Gastroesophageal sphincter (tissue), 4 donors: ENCODE measurements at places on chromosomes 7 and 10.

DNA sequence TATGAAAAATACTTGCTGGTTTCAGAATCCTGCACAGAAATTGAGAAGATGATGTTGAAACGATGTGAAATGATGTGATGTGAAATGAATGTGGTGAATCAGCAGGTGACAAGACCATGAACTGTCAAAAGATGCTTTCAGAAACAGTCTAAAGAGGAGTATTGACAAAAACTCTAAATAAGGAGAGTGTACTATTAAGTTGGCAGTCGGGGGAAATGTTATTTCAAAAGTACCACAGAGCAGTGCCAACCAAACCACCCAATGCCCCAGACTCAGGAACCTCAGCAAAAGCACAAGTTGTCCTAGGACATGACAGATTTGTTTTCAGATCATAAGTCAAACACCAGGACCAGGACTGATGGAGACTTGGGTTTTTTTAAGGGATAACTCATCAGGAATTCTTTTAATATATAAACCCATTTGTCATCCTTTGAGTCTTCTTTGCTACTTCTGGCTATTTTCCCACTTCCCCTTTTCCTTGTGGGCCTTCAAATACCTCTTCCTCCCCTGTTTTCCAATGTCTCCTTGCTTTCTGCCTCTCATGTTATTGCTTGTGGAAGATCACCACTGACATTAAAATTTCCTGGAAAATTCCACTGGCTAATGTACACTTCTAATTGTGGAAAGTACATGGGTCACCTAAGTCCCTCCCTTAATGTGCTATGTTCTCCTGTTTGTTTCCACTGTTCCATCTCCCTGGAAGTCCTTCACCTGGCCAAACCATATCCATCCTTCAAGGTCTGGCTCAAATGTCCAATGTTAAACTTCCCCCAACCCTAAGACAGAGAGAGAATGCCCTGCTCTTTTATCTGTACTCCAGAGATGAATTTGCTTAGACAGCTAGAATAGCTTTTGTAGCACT is 10.2 kb upstream of the PPP1R3C start:
- peak; percentile 63 for ATAC-seq

DNA sequence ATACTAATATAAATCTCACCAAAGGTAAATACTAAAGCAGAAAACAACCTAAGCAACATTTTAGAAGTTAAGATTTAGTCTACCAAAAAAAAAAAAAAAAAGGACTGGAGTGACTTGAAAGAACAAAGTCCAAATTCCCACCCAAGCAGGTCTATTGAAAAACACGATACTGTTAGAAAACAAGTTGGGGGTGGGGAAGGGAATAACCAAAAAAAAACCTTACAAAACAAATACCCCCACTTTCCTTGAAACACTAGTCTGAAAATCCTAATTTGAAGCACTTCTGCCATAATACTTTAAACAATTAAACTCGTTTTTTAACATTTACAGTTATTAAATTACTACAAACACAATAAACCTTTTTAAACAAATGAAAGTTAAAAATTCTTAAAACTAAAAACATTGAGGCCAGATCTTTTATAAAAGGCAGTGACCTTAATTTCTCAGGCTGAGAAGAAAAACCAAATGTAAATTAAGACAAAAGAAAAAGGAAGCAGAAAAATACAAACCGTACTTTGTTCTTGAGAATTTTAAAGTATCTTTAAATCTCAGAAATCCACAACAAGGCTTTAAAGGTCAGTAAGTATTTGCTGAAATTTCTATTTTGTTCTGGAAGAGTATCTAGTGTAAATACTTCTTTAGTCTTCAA is 135.1 kb downstream of the NRBF2 start:
- no peak for ATAC-seq

- no peak for ATAC-seq
These were observed 109.3 kb upstream of the HPS1 start for GRCh38 chr10:98556061-98556460.

DNA sequence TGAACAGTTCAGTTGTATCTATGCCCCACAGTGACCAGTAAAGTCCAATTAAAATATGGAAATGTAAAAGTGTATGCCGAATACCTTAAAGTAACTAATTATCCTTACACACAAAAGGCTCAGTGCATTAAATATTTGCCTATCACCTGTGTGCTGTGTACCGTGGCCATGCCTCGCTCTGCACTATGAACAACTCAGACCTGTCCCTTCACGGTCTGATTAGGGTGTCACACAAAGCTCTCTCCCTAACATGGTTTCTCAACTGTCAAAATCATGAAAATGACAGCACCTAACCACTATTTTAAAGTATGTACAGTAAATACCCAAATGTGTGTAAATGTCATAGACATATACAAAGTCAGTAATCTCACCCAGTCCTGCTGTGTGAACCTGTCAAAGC is 43.1 kb downstream of the STK17A start:
- ATAC-seq: no peak

GRCh38 chr7:69309601-69310000 is 288.7 kb upstream of the AUTS2 start:
- ATAC-seq: no peak

- ATAC-seq: no peak
These were observed 17.8 kb upstream of the CCDC3 start for GRCh38 chr10:13019280-13019679.

DNA sequence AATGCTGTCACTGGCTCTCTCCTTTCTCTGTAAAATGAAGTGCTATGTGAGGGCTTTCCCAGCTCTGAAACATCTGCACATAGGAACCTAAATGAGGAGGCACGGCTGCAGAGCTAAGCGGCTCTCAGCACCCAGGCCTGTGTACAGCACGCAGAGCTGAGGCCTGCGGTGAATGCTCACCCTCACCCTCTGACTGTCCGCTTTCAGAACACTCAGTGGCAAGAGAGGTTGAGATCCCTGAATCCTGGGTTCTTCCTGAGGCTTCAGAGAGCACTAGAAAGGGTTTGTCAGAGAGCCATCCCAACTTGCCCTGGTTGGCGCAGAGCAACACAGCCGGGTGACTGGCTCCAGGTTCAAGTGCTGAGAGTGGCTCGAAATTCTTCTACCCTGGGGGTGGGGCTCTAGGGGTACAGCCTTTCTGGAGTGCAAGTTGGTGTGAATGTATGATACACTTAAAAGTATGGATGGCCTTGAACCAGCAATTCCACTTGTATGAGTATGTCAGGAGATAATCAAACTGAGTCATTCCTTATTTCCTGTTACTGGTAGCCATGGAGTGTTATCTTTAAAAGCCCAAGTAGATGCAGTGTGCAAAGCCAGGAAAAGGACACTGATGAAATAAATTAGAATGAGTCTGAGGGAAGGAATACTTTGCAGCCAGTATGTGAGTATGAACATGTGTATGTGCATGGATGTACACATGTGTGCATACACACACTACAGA is 1.7 kb upstream of the CCDC201 start:
- ATAC-seq: no peak

DNA sequence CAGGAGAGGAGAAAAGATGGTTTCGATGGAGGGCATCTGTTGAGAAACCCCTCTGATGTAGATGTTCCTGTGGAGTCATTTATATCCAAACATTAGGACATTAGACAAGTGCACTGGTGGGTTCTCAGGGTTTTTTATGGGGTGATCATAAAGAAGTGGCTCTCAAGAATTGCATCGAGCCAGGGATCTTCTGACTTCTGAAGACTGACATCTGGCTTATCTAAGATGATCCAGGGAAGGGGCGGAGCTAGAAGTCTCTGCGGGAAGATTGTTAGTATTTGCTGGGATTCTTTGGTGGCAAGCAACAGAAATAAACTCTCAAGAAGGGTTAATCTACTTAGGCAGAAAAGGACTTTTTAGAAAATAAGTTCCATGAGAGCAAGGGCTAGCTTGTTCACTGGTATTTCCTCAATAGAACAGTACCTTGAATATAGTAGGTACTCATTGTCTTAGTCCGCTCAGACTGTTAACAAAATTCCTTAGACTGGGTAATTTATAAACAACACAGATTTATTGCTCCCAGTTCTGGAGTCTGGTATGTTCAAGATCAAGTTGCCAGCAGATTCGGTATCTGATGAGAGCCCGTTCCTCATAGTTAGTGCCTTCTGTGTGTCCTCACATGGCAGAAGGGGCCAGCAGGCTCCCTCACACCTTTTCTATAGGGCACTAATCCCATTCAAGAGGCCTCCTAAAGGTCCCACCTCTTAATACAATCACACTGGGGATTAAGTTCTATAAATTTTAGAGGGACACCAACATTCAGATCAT is 28.5 kb upstream of the SYPL1 start:
- ATAC-seq: no peak

DNA sequence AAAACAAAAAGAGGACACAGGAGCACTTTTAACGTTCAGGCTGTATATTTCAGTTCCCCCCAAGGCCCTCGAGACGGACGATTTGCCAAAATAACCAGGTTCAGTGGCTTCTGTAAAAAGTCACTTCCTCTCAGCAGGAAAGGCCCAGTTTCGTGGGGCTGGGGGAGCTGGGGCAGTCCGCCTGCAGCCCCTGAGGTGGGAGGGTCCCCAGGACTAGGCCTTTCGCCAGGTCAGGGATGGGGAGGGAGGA is 28.8 kb downstream of the WDR86 start:
- no peak for ATAC-seq

- no peak for ATAC-seq
These were observed 43.2 kb downstream of the PROSER2 start for GRCh38 chr10:11866199-11866925.

- ATAC-seq: no peak
These were observed 1277.1 kb downstream of the GATA3 start for GRCh38 chr10:9331583-9332008.

DNA sequence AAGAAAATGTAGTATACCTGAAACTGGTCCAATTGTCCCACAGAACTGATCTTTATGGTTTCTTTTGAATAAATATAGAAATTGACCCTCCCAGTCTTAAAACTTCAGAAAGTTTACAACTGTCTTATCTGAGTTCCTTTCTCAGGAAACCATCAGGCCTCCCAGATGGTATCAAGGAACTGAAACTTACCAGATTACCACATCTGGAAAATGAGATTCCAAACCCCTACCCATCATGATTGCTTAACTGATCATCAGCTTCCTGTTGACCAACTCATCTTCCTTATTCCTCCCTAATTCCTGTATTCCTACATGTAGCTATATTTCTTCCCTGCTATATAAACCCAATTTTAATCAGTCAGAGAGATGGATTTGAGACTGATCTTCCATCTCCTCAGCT is 5.5 kb downstream of the VWDE start:
- no peak for ATAC-seq

GRCh38 chr7:78178319-78178718 is 379.7 kb downstream of the PHTF2 start:
- ATAC-seq: no peak

DNA sequence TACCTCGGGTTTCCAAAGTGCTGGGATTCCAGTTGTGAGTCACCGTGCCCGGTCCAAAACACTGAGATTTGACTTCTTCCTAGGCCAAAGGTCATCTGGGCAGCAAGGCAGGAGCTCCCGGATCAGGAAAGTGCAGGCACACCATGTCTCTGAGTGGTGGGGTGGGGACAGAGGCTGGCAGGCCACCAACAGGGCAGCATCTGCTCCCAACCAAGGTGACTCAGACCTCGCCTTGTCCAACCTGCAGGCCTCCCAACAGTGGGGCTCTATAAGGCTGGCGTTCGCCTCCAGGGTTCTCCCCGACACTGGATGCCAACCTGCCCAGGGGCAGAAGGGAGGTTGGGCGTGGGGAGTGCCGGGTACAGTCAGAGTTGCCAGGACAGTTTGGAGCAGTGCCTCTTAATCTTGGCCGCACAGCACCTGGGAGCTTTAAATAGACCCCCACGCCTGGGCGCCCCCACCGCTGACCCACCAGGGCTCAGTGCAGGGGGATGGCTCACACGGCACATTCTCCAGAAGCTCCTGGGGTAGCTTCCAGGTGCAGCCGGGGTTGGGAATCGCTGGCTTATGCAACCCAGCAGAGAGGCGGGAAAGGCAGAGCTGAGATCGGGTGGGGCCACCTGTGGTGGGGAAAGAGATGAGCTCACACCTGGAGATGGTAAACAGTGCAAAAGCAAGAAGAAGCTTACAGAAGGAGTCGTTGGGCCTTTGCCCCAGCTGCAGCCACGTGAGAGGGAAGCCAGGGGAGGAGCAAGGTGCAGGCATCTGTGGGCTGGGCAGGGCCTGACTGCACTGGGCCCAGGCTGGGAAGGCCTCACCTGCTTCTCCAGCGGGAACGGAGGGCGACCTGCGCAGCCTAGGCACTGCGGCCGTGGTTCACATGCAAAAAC is 10.9 kb downstream of the CALML5 start:
- no peak for ATAC-seq
